WTC11 (cell line): ENCODE measurements at places on chromosomes 11 and 22. TPM values are rescaled to one million over a fixed set of nuclear protein-coding genes. Genes with fewer than 3 reads are reported as not detected.

- DNase-seq = no peak
Measured at GRCh38 chr11:45324459-45324858, 38.3 kb upstream of the SYT13 start.

- peak; percentile 75 for DNase-seq
Measured at GRCh38 chr11:72482211-72482812, 48.0 kb upstream of the CLPB start.

DNA sequence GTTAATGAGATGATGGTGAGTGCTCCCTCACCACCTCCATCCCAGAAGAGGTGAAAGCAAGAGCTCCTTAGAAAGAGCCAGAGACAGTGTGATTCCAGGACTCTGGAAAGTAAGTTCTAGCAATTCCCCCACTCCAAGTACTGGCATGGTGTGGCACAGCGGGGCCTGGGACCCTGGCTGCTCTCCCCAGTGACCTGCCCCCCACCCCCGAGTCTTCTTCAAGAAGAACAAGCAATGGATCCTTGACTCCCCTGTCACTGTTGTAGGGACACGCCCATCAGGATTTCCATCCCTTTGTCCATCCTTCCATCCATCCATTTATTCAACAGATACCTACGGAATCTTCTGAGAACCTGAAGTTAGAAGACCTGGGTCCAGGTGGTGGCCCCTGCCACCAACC, 44.4 kb downstream of the C11orf96 start:
- DNase-seq = no peak

Gene UQCR10
- total RNA-seq = 119 to 140 TPM (median 131 TPM) in 3 replicates

GRCh38 chr22:37379085-37379484, 48.2 kb downstream of the ELFN2 start:
- no peak for DNase-seq

- no peak for DNase-seq
Measured at GRCh38 chr22:41752011-41752970, 48.2 kb upstream of the CCDC134 start.
